GM12878 (cell line): ENCODE measurements at places on chromosomes 4 and X. TPM values are rescaled to one million over a fixed set of nuclear protein-coding genes. Genes with fewer than 3 reads are reported as not detected.

Gene GC
- not detected in 2 replicates for polyA plus RNA-seq

Gene MAGEA6
- polyA plus RNA-seq, result not detected in 2 replicates

Gene PPAT
- polyA plus RNA-seq, result 50.7 and 51.6 TPM in 2 replicates

Gene CXorf49
- polyA plus RNA-seq, result not detected in 2 replicates

Gene SUPT20HL1
- polyA plus RNA-seq, result not detected in 2 replicates

Gene IL15
- polyA plus RNA-seq, result 10.6 and 11.9 TPM in 2 replicates

Gene IGFBP7
- polyA plus RNA-seq, result 0.84 and 2.8 TPM in 2 replicates

Gene PHKA2
- polyA plus RNA-seq, result 8.4 and 13.6 TPM in 2 replicates

Gene TMEM271
- not detected in 2 replicates for polyA plus RNA-seq
